ENCODE measurements at places on chromosomes 5 and 9.

DNA sequence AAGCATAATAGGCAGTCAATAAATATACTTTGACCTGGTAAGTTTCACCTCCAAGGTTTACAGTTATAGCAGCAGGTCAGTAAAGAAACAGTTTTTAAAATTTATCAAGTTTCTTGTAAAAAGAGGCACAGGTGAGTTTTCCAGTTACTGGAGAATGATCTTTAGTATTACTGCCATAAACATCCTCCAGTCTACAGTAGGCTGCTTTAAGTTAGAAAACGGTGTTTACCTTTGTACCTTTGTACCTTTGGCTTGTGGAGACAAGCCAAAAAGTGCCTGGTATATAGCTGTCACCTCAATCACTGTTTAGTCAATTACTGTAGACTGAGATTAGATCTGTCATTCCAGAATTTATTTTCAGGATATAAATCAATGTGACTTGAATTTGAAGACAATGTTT lies 42.7 kb upstream of the SRFBP1 start:
- DNase-seq, result no peak

DNA sequence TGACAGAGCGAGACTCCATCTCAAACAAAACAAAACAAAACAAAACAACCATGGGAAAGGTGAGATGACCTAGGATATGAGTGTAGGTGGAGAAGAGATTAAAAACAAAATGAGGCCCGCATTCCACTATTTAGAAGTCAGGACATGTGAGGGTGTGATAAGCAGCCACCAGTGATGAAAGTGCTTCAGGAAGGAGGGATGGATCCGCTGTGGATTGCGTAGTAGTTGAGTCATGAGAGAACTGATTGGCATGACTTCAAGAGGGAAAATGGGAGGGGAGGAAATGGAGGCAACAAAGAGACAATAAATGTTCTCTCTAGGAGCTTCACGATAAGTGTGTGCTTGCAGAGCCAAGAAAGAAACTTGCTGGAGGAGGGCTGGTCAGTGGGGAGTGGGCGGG lies 367.6 kb downstream of the ARL15 start:
- DNase-seq, result peak; percentile 46

- no peak for DNase-seq
Observed at GRCh38 chr5:54388811-54389210, 66.7 kb upstream of the HSPB3 start.

DNA sequence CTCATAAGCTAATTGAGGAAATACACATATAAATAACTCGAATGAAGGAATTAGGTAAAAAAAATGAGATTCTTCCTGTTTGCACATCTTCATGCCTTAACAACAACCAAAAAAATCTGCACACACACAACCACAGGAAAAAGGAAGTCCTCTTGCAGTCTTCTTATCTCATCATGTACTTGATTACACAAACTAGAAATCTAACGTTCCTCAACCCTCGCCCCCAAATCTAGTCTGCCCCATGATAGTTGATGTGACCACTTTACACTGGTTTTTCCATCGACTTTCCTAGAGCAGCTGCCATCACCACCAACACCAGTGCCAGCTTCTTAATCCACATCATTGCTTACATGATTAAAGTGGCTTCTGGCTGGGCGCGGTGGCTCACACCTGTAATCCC lies 31.2 kb upstream of the RNU6ATAC start:
- DNase-seq, result peak; percentile 30

DNA sequence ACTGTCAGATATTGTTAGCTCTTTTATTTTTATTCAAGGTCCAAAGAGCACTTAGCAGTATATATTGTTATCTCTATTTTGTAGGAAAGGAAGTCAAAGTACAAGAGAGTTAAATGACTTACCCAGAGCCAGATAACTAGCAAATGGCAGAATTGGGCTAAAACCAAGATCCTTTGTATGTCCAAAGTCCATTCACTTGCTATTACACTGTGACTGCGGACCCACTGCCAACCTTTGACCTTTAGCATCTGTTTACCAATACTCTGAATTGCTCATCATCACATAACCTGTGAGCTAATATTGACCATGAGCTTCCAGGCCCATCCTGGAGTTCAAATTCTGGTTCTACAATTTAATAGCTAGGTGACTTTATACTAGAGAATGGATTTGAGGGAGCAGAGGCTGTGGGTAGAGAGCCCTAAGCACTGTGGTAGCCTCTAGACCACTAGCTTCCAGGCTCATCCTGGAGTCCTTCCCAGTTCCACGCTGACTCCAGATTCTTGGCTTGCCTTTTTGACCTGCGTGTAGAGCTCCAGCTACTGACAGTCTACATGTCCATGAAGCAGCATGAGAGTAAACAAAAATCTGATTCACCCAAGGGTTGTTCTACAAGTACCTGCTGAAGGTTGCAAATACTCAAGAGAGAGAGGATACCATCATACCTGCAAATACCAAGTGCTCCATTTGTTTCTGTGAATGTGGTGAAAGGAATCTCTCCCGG lies 424.0 kb downstream of the SH3GL2 start:
- no peak for DNase-seq

DNA sequence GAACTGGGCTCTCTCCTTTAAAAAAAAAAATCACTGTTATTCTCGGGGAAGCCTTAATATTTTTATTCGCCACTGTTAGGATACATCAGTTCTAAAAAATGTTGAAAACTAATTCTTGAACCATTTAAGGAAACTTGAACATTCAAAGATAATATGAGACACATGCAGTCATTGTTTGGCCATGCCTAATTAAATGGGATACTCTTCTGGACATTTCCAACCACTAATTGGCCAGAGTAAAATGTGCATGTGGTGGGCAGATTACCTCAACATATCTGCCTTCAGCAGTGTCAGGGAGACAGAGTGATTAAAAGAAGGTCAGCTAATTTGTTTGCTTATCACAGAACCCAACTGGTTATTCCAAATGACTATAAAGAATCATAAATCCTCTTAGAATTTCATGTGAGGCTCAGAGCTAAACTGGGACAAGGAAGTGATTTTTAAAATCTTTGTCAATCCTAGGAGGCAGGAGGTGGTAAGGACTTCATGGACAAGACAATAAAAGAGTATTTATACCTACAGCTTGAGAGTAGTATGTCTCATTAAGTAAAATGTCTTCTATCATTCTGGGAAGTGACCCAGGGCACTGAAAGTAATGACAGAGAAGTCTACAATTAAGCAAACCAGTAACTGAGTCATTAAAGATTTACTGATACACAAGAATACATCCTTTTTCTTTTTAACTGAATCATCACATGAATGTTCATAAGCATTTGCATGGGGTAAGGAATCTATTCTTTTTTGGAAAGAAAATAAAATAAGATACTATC lies 242.9 kb upstream of the TRPM3 start:
- no peak for DNase-seq

- no peak for DNase-seq
Observed at GRCh38 chr9:5569409-5569808, 59.1 kb downstream of the PDCD1LG2 start.

DNA sequence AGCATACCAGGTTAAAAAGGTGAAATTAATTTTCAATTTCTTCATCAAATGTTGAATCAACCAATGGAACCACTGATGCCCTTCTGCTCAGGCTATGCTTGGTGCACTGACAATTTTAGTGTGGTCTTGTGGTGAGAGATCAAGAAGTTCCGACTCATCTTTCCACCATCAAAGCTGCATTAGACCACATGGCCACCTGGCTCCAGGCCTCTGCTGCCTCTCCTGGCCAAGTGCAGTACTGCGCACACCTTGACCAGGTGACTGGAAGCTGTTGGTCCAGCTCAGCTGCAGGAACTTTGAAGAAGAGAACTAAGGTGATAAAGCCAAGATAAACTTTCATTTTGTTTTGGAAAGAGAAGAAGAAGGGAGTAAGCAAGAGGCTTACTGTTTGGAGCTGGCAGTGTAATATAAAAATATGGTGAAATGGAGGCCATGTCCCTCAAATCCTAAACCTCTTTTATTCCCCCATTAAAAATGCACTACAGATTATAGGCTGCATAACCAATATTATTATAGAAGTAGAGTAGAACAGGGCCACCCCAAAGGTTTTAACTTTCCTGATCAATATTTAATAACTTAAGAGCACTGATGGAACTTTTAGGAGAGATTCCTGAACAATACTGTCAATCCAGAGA lies 315.5 kb upstream of the C9orf72 start:
- DNase-seq, result no peak

DNA sequence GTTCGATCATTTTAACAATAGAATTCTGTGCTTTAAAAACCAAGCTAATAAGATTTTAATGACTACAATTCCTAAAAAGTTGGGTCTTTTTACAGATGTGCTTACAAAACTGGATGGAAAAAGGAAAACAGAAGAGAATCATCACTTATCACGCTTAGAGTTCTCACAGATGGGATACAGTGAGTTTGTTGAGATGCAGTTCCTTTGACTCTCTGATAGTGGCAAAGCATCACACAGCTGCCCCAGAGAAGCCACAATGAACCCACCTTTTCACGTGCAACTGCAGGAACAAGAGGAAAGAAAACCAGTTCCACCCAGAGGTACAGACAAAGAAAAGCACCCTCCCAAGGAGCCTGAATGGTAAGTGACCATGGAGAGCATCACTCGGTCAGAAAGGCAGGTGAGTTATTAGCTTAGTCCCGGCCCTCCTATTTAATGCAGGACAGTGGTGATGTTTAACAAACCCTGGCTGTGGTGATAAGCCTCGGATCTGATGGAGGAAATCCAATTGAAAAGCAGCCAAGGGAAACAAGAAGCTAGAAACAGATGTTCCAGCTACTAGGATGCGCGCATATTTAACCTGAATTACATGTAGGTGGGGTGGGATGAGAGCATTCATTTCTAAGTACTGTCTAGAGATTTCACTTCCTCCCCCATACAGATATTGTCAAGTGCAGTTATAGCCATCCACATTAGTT lies 167.7 kb downstream of the TARS1 start:
- DNase-seq, result no peak

DNA sequence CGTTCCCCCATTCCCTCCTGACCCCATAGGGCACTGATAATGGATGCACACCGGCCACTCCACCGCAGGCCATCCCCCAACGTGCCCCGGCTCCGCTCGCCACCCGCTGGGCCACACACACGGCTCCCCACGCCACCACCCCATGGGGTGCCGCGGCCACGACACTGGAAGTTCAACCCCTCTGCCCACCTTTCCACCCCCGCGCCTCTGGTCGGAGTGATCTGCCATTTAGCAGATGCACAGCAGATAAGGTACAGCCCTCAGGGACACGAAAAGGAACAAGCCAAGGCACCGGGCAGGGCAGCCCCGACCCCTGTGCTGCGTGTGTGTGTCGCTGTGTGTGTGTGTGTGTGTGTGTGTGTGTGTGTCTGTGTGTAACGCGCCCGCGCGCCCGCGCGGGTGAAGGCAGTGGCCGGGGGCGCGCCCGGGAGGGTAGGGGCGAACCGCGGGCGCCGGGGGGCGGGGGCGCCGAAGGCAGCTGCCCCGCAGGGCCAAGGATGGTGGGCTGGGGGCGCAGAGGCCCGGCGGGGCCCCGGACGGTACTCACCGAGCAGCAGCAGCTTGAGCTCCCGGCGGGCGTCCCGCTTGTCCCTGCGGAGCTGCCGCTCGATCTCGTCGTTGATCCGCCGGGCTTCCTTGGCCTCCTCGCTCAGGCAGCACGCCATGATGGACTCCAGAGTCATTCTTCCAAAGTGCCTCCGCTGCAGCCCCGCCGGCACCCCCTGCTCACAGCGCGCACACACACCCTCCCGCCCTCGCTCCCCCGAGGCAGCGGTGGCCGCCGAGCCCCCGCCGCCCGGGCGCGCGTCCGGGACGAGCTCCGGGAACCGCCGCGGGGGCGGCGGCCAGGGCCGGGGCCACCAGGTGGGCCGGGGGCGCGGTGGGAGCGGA lies 813 bp downstream of the GNAQ start:
- peak; percentile 80 for DNase-seq
